ENCODE measurements at places on chromosomes 13 and 19. TPM values are rescaled to one million over a fixed set of nuclear protein-coding genes. Genes with fewer than 3 reads are reported as not detected.

- DNase-seq, result peak; percentile 83
Observed at GRCh38 chr19:8578642-8579265, 1.5 kb upstream of the MYO1F start.

DNA sequence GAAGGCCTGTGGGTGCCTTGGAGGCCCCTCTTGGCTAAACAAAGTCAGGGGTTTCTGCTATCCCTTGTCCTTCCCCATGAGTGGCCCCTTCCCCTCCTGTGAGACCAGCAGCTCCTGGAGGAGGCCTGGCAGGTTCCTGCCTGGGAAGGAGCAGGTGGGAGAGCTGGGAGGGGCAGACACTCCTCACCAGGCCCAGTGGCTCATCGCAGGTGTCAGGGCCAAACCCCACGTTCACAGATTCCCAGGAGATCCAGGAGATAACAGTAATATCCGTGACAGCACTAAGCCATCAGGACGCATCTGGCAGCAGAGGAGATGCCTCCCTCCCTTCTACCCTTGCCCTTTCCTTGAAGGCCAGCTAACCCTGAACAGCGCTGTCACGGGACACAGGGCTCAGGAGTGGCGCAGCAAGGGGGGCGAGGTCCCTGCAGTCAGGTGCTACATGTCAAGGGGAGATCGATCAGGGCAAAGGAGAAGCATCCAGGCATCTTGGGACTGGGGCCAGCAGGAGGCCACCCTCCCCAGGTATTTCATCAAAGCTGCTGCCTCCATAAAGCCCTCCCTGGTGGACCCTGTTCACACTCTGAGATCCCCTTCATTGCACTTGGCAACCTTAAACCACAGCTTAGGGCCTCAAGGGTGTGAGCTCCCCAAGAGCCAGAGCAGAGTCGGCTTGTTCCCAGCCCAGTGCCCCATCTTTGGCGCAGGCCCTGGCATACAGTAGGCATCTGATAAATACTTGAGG lies 4.8 kb downstream of the CEBPA start:
- no peak for DNase-seq

GRCh38 chr13:23672616-23673015 lies 102.4 kb downstream of the TNFRSF19 start:
- no peak for DNase-seq

DNA sequence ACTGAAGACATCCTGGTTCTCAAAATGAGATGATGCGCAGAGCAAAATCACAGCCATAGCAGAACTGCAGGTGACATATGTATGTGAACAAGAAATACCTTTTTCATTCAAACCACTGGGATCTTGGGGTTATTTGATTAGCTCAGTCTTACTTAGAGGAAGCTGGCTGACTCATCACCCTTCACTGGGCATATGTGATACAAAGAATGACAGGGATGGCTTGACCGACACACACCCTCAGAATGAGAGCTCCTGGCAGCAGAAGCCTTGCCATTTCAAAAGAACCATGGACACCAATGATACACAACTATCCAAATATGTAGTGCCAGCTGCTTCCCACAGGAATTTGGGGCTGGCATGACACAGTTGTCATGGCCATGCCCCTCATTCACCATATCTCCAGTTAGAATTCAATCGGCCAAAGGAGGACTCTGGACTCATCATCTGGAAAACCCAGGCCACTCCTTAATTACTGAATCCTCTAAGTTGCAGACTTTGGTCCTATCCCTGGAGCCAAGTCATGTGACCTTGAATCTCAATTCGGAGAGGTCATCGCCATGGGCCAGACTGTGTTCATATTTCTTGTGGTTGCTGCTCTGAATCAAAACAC lies 115.8 kb downstream of the KATNAL1 start:
- no peak for DNase-seq

DNA sequence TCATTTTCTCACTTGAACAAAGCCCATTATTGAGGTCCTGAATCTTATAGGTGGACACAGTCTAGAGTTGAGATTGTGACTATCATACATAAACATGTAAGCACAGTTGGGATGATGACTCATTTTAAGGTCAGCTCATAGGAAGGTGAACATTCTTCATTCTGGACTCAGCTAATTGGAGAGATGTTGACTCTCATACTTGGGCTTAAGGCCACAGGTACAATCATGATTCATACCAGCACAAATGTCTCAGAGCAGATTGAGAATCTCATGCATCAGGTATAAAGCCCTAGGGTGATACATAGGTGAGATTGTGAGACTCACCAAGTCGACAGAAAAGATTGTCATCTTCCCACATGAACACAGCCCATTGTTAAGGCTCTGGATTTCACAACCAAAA lies 62.3 kb upstream of the ZNF724 start:
- DNase-seq, result no peak

DNA sequence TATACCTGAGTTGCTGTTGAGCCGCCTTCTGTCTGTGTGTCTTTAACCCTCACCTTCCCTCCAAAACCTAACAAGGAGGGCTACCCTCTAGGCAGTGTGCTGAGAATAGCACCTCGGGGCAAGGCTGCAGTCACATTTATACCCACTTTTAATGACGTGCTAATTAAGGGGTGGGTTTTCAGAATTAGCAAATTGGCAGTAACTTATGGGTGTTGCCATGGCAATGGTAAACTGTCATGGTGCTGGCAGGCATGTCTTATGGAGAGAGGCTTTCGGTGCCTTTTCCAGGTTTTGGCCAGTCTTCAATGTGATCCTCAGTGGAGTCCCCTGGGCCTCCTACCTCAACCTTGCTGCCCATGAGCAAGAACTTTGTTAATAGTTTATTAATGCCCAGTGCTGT lies 1.2 kb upstream of the PNMA8A start:
- DNase-seq, result no peak

DNA sequence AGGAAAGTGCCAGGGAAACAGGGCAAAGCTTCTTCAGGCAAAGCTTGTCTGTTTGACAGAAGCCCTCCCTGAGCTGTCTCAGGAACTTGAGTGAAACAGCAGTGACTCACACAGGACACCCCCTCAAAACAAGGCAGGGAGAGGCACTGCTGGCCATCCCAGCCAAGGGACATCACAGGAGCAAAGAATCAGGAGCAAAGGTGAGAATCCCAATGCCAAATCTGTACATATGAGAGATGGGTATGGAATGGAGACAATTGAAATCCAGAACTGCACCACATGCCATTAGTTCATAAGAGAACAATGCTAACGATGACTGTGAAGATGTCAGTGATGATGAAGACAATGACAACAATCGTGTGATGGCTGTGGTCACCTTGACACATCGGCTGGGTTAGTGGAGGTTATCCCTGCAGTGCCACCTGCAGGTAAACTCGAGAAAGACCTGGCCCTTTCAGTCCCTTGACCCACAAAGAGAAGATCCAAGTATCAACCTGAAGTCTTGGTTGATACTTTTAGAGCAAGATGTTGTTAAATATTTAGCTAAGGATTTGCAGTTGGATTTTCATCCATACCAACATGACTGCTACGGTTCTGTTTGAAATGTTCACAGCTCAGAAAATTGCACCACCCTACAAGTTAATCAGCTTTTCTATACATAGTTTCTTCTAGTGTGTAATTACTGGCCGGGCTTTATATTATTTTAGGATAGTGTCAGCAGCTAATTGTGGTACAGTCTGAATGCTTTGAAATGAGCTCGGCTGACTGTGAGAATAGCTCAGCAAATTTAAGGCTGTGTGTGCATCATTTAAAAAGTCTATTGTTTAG lies 42.0 kb upstream of the IPO5 start:
- DNase-seq, result no peak

DNA sequence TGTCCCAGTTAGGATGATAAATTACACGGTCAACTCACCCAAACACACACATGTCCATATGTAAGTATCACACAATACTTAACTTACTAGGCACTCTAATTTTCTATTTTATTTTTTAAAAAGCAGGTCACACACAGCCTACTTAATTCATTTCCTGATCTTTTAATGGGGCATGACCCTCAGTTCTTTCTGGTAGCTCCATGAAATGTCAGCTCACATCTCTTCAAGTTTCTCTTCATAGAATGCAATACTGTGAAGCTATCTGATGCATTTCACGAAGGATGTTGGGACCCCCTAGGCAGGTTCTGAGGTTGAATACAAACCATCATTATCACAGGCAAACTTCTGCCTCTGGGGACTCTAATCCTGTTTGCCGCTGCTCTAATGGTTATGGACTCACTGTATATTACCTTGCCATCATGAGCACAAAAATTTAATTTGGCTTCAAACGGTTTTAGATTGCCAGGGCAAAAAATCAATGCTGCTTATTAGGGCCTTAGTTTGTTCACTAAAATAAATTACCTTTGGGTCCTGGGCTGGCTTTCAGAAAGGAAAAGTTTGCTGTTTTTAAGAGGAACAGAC lies 16.1 kb upstream of the DHRS12 start:
- DNase-seq, result no peak

KLK8 gene
- total RNA-seq, result 12.0 TPM

GRCh38 chr19:13669780-13670355 lies 94.5 kb upstream of the MRI1 start:
- no peak for DNase-seq

DNA sequence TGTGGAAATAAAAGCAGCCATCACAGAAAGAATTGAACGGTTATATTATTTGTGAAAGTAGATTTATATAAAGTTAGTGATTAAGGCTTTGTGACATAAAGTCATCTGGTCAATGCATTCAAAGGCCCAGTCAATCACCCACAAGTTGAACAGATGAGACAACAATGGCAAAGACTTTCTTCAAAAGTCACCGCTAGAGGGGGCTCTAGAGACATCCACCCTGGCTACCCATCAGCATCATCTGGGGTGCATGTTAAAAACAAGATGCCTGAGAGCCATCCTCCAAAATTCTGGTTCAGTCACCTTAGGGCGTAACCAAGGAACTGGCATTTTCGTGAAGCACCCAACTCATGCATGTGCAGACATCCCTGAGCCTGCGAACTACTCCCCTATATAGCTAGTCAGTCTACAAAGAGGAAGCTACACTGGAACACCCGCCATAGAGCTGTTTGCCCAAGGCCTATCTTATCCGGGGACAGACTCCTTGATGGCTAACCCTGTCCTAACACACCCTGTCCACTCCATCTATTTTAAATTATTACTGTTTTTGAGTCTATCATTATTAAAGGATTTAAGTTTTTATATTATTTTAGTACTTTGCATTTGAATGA lies 970.5 kb downstream of the UQCRFS1 start:
- DNase-seq, result peak; percentile 40

GNG7 gene
- total RNA-seq, result 12.2 TPM

DNA sequence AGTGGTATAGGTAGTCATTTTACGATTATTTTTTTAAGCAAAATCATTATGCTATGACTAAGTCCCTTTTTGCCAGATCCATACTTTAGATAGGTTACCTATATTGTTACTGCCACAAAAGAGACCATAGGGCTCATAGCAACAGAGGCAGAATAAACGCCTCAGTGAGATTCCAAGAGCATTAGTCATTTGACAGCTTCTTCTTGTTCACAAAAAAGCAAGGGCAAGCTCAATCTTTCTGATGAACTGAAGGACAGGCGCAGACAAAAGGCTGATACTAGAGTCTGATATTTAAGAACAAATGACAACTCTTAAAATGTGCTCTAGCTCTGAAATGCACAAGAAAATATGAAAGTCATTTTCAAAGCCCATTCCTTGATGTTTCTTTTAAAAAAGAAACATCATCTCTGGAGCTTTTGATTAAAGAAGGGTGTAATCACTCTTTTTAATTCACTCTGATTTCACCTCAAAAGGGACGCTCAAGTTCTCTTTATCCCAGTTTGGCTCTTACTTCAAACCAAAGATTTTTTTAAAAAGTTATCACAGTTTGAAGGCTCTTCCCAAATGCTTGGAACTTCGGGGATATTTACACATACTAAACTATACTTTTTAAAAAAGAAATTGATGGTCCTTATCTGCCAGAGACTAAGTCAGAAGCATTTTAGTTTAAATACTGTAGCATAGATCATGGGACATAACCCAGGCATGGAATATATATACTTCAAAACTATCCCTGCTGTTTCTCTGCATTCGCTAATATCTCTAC lies 187.2 kb downstream of the EFNB2 start:
- no peak for DNase-seq

- no peak for DNase-seq
Observed at GRCh38 chr19:15169541-15170285, 31.1 kb downstream of the NOTCH3 start.

GRCh38 chr19:15911599-15912235 lies 13.8 kb upstream of the CYP4F2 start:
- DNase-seq, result no peak

GRCh38 chr19:18435178-18435841 lies 2.6 kb downstream of the ISYNA1 start:
- DNase-seq, result no peak

UGGT2 gene
- 20.8 TPM for total RNA-seq

- DNase-seq, result no peak
Observed at GRCh38 chr19:44010468-44010867, 7.7 kb downstream of the ZNF230 start.

CEBPG gene
- 28.7 TPM for total RNA-seq

GRCh38 chr19:39112338-39112890 lies 13.2 kb upstream of the PAK4 start:
- no peak for DNase-seq

GRCh38 chr19:43265664-43266025 lies 3.7 kb downstream of the PSG9 start:
- DNase-seq, result no peak

FAAP24 gene
- 4.5 TPM for total RNA-seq

TEX101 gene
- total RNA-seq, result not detected

DNA sequence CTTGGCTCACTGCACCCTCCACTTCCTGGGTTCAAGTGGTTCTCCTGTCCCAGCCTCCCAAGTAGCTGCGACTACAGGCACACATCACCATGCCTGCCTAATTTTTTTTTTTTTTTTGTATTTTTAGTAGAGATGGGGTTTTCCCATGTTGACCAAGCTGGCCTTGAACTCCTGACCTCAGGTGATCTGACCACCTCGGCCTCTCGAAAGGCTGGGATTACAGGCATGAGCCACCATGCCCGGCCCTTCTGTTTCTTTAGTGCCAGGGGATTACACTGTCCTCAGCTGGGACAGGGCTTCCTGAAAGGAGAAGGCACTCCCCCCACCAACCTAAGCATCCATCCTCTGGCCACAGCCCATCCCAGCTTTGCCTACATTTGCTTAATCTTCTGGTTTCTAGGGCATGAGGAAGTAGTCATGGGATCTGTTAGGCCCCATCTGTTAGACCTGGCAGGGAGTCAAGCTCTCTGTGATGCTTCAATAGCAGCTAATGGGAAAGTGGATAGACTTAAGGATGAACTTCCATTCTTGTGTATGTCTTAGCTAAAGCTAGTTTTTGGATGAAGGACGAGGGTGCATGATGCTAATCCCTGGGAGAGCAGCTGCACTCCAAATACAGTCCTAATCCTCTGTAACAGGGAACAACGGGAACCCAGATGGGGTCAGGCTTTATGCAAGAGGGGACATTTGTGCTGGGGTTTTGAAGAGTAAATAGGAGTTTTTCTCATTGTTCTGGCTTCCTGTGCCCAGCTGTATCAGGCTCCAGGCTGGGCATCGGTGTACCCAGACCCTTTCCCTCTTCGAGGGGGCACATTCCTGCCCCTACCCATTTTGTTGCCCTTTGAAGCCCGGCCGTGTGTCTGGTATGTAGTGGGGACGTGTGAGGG lies 2.6 kb downstream of the VAV1 start:
- DNase-seq, result no peak

GRCh38 chr13:46593398-46593797 lies 40.4 kb downstream of the LRCH1 start:
- DNase-seq, result no peak

GRCh38 chr13:111925146-111925875 lies 141.6 kb upstream of the SOX1 start:
- peak; percentile 43 for DNase-seq

POSTN gene
- 295 TPM for total RNA-seq

- DNase-seq, result no peak
Observed at GRCh38 chr19:39053276-39054090, 21.1 kb upstream of the FBXO27 start.

ATP4B gene
- total RNA-seq, result 26.7 TPM

Data from type B pancreatic cell (in vitro differentiated cells).